ENCODE measurements at places on chromosomes 7 and 10.

GRCh38 chr10:51073453-51074237 lies 642 bp upstream of the PRKG1 start:
- DNase-seq, result peak; percentile 9

GRCh38 chr10:7551950-7552716 lies 114.6 kb downstream of the ITIH5 start:
- no peak for DNase-seq

GRCh38 chr7:16644636-16645592 lies 640 bp downstream of the ANKMY2 start:
- peak; percentile 54 for DNase-seq

- DNase-seq, result no peak
Measured at GRCh38 chr10:12333380-12334185, 15.8 kb upstream of the CAMK1D start.

GRCh38 chr10:33698033-33698432 lies 363.6 kb upstream of the NRP1 start:
- DNase-seq, result no peak

- DNase-seq, result no peak
Measured at GRCh38 chr7:76220185-76221057, 18.7 kb downstream of the SRRM3 start.

DNA sequence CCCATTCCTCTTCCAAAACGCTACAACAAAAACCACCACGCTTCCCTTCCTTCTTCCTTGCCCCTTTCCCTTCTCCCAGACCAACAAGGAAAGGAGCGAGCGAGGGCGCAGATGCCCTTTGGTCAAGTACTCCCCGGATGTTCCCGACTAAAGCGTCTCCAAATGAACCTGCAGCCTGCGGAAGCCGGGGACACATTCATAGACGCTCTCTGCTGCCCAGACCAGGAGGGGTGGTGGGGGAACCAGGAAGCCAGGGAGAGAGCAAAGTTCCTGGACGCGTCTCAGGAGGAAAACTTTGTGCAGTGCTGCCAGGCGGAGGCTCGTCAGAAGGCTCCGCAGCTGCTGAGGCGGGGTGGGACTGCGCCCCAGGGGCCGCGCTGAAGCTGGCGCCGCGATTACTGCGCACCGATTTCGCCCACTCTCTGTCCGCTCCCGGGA lies 754 bp downstream of the SEMA3D start:
- no peak for DNase-seq

GRCh38 chr10:19493917-19494316 lies 322.3 kb upstream of the PLXDC2 start:
- no peak for DNase-seq

- peak; percentile 77 for DNase-seq
Measured at GRCh38 chr10:116742367-116743265, at the start of gene HSPA12A. Gene HSPA12A (minus strand): TSS chr10:116742566. CDS start chr10:116742469, 97 bp downstream.

DNA sequence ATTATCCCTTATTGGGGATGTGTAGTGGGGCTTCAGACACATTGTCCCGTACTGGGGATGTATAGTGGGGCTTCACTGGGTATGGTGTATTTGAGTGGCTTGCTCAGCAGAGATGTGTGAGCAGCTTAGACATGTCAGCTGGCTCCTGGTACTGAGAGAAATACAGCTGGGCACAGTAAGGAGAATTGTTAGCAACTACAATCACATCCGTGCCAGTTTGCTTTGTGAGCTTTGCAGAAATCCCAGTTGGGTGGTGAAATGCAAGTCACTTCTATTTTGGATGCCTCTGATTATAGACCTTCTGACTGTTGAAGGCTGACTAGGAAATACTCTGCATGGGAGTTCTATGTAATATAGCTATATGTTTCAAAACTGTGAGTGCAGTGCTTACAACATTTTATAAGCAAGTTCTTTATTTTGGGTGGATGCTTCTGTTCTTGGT lies 10.8 kb downstream of the CCNY start:
- DNase-seq, result no peak

DNA sequence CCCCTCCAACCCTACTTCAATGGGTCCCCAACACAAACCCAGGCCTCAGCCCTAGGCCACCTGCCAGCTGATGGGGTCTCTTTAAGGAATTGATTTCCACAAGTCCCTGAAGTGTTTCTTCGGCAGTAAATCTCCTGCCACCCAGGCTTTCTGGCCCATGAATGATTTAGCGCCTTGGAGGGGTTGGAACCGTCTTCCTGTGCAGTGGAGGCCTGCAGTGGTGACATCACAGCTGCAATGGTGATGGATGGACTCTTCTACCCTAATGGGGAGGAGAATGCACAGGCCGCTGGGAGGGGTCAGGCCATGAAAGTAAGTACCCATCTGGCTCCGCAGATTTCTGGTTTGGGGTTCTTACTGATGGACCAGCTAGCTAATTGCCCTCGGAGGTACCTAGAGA lies 163.8 kb downstream of the UBE2H start:
- DNase-seq, result no peak

GRCh38 chr10:42997151-42997848 lies 79.6 kb upstream of the RET start:
- no peak for DNase-seq

- no peak for DNase-seq
Measured at GRCh38 chr7:17942231-17942630, 1.9 kb upstream of the SNX13 start.

- peak; percentile 26 for DNase-seq
Measured at GRCh38 chr10:114822444-114823076, 980 bp downstream of the FHIP2A start.

DNA sequence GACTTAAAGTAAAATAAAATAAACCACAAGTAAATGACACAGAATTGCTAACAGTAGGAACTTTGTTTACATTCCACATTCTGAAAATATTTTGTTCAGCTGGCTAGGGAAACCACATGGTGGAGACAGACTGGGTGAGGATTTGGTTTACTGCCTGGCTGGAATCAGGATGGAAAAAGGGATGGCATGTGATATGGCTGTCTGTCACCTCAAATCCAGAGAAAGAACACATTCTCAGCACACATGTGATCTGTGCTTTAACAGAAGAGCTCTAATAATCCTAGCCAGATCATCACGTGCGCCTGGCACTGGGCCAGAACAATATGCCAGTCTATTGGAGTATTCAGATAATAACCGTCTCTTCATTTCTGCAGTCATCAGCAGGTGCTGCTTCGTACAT lies 90.9 kb upstream of the PIP4K2A start:
- no peak for DNase-seq

DNA sequence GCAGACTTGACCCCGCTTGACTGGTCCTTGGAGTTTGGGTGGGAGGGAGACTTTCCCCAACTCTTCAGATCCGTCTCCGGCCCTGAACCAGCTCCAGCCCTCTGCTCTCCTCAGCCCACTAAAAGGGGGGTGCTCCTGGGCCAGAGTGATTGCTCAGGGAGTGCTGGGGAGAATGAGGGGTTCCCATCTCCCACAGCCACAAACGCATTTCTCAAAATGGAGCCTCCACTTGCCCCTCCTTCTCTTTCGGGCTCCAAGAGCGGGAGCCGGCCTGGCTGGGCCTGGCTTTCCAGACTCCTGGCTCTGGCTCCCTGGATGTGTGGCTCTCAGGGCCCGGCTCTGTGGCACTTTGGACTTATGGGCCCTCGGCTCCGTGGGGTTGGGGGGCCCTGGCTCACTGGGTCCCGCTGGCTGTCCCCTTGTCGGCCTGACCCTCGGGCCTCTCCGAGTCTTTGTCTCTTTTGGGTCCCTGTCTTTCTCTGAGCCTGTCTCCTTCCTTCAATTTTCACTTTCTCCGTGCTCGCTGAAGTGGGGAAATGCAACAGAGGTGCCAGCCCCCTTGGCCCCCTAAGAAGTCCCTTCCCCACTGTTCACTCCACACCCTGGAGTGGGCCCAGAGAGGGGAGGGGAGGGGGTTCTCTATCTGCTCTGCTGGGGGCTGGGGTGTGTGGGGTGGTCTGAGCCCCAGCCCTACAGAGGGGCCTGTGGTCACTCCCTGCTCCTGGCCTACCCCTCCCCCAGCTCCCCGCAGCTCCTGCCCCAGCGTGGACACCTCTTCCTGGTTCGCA lies 713 bp downstream of the LZTS2 start:
- DNase-seq, result no peak

DNA sequence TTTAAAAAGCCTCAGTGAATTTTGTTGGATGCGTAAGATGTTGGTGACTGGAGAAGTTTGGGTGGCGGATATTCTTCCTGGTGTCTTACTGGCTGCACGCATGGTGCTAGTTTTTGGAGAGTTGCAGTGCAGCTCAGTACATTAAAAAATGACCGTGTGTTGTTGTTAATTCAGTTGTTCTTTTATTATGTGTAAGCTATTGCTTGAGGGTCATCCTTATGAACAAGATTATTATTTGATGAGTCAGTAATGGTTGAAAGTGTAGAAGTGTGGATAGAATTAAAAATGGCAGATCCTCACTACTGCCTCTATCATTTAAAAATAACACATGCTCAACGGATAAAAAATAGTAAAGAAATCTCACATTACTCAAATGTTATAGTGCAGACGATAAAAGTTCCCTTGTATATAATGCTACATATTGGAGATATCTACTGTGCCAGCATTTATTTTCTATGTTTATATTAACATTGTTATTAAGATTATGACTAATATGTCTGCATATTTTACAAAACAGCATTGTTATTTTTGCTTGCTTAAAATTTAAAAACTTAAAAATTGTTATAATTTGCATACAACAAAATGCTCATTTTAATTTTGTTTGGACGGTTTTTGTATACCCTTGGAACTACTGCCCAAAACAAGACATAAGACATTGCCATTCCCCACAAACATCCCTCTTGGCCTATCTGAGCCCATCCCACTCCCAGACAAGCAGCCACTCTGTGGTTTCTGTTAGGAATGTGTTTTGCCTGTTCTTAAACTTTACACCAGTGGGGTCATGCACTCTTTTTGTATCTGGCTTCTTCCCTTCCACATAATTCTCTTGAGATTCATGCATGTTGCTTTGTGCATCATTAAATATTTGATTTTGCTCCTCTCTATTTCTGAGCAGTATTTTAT lies 142.0 kb downstream of the DOCK1 start:
- DNase-seq, result no peak

- no peak for DNase-seq
Measured at GRCh38 chr7:17299483-17299991, 1.1 kb downstream of the AHR start.

DNA sequence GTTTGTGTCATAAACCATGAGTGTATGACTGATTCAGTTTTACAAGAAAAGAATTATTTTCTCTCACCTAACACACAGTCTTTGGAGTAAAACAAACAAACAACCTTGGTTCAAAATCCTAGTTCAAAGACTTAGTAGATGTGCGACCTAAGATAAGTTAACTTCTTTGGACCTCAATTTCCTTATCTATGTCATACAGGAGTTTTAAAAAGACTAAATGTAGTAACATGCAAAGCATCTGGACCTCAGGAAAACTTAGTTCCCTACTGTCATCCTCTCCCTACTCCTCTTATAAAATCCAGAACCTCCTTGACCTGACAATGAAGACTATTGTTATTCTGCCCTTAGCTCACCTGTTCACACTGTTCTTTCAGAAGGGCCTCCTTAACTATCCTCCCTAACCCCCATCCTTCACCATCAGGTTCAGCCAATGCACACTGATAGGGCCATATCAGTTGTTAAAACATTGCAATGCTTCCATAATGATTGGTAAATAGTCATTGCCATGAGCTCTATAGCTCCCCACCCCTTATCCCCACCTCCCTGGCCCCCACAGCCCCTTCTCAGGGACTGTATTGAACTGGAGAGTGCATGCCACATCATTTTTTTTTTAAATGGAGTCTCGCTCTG lies 28.8 kb upstream of the CCNJ start:
- no peak for DNase-seq
